Epithelial cell of proximal tubule (primary cell): ENCODE measurements at places on chromosomes 4 and X. TPM values are rescaled to one million over a fixed set of nuclear protein-coding genes. Genes with fewer than 3 reads are reported as not detected.

DNA sequence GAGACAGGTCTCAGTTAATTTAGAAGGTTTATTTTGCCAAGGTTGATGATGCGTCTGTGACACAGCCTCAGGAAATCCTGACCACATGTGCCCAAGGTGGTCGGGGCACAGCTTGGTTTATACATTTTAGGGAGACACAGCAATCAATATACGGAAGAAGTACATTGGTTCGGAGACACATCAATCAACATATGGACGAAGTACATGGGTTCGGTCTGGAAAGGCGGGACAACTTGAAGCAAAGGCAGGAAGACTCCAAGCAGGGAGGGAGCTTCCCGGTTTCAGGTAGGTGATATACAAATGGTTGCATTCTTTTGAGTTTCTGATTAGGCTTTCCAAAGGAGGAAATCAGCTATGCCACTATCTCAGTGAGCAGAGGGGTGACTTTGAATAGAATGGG lies 225.2 kb upstream of the ZFP42 start:
- DNase-seq, result no peak

GRCh38 chr4:145839151-145839550 lies 99.5 kb downstream of the ZNF827 start:
- no peak for DNase-seq

- no peak for DNase-seq
Measured at GRCh38 chr4:184896868-184897715, 71.3 kb upstream of the ACSL1 start.

- DNase-seq, result no peak
Measured at GRCh38 chr4:140726776-140727500, 29.2 kb downstream of the TBC1D9 start.

GRCh38 chrX:84320614-84321013 lies 132.6 kb upstream of the RPS6KA6 start:
- no peak for DNase-seq

DNA sequence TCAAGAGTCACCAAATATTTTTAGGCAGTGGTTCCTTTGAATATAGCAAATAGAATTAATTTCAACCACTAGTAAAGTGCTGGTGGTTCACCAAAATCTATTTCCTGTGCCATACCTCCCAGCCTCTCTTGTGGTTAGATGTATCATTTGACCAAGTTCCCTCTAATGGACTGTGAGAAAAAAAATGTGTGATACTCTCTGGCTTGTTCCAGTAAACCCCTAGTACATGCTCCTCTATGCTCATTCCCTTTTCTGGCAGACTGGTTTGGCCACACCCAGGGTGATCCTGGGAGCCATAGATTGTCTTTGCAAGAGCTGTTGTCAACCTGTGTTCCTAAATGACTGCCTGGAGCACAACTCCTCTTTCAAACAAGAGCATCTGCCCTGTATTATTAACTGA lies 109.5 kb downstream of the FRAS1 start:
- no peak for DNase-seq

DNA sequence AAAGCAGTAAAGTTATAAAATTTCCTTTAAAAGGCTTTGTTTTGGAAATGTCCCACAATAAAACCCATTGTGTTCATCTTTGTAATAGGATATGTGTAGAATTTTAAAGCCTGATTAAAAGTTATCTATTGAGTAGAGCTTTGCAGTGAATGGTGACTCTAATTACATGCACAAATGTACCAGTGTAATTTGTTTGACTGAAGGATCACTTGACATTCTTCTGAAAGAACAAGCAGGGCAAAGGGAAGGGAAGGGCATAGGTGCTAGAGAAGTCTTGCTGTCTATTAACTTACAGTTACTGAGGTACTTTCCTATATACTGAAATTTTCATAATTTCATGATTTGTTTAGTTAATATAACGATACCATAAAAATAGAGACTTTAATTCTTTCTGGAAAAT lies 70.8 kb downstream of the STIM2 start:
- no peak for DNase-seq

DNA sequence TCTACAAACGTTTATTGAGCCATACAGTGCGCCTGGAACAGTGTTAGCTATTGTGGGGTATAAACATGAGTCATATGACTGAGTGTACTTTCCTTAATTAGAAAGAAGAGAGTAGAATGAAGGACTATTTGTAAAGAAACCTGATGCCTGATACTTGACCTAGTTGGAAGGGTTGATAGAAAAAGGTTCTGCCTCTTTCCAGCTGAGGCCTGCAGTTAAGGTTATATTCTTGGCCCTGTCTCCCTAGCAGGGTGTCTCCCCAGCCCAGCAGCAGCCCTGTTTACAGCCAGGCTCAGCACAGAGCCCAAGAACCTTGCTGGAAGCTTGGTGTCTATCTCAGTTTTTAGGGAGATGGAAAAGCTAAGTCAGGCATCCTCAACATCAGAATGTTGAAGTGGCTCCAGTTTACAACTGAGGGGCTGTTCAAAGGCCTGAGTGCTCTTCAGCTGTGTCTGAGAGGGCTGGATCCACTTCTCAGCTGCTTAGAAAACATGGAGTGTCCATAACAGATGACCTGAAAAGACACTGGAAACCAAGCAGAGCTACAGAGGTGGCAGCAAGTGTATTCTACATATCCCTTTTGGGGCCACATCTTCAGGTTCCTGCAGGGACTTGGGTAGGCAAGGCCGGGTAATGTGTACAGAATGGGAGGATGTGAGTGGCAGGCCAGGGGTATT lies 21.6 kb downstream of the NYX start:
- no peak for DNase-seq

GRCh38 chr4:137700751-137701150 lies 168.5 kb upstream of the PCDH18 start:
- no peak for DNase-seq

DNA sequence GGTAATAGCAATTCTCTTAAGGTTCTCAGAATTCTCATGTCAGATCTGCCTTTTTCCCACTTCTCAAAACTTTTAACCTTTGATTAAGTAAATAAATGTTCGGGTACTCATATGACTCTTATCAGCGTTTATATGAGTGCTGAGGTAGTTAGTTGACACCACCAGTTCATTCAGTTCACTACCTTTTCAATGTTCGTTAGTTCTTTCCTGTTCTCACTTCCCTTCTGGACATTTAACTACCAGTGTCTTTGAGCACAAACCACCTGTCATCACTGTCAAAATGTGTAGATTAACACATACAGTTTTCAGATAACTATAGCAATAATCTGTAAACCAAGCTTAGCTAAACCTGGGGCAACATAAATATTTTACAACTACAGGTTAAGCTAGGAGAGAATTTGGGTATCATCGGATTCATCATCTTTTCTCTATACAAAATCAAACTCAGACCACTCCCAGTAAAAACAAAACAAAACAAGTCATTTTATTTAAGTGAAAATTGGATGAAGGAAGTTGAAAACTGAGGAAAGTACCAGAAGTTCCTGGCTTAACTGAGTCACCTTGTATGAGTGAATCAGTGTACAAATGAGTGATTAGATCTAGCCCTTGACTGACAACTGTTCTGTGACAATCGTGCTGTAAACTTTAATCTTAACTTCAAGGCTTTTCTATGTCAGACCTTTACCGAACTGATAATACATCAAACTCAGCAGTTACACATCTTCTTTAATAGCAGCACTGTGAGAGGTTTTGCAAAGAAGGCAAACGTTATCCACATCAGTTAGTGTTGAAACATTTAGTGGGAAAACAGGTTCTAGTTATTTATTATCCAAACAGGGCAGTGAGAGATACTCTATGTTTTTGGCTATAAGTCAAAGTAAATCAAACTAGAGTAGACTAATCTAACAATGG lies 41.9 kb downstream of the ARHGEF38 start:
- DNase-seq, result peak; percentile 79

GRCh38 chr4:69470561-69470960 lies 25.1 kb downstream of the UGT2B4 start:
- no peak for DNase-seq

- no peak for DNase-seq
Measured at GRCh38 chr4:95209927-95210326, 338.8 kb downstream of the UNC5C start.

DNA sequence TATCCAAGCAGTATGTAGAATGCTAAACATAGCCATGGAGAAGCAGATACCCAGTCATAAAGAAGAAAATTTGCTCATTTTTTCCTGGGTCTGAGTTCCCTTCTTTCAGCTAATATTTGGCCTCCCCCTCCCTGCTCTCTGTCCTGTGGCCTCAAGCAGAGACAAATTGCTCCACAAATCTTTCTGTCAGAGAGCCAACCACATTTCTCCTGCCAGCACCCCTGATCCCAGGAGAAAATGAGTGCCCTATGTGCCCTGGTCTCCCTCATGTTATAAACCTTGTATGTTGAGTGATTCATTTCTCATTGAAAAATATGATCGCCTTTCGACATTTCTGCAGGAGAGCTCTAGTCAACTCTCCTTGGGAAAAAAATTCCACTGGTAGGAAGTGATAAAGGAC lies 82.0 kb downstream of the TMEM156 start:
- no peak for DNase-seq

DNA sequence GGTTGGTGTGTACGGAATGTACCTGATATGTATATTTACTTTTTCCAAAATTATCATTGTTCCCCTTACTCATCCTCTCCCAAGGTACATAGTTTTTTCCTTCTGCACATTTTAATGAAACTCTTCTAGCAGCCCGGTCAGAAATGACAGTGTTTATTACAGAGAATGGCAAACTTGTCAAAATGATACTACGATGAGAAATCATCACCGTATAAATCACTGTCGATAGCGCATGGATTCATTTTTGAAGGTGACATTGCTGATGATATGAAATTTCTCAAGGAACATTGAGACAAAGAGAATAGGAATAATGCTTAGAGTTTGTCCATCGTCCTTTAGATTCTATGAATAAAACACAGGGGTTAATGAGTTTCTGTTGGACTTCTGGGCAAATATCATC lies 30.6 kb downstream of the FAM114A1 start:
- DNase-seq, result no peak

- DNase-seq, result no peak
Measured at GRCh38 chr4:45119376-45119775, 393.0 kb upstream of the GNPDA2 start.

DNA sequence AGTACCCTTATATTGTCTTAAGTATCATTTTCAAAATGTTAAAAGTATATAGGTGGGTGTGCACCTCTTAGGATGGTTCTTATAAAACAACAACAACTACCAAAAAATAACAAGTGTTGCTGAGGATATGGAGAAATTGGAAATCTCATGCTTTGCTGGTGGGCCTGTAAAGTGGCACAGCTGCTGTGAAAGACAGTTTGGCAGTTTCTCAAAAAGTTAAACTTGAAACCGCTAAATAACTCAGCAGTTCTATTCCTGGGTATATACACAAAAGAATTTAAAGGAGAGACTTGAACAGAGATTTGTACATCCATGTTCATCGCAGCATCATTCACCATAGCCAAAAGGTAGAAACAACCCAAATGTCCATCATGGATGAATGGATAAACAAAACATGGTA lies 65.5 kb downstream of the HAND2 start:
- no peak for DNase-seq

GRCh38 chr4:102815981-102816380 lies 11.4 kb downstream of the UBE2D3 start:
- peak; percentile 77 for DNase-seq

Gene PABPC1L2A
- not detected in 2 replicates for total RNA-seq

Gene STBD1
- total RNA-seq, result 4.5 and 7.8 TPM in 2 replicates

Gene S100G
- not detected in 2 replicates for total RNA-seq

Gene MAOA
- total RNA-seq, result 3.5 and 4.3 TPM in 2 replicates

Gene GPR173
- total RNA-seq, result 1.5 and 2.2 TPM in 2 replicates

Gene PAGE1
- total RNA-seq, result not detected in 2 replicates
